Activated CD4-positive, alpha-beta T cell treated with anti-CD3 and anti-CD28 coated beads, Interleukin-2, amount 10 ng/mL, durations not matched to agents 7 days and 5 days (primary cell): ENCODE measurements at places on chromosomes 3 and 15. TPM values are rescaled to one million over a fixed set of nuclear protein-coding genes. Genes with fewer than 3 reads are reported as not detected.
A peak's percentile ranks its signal among the peaks of the same experiment; 100 is the strongest.

- no peak for DNase-seq
Measured at GRCh38 chr15:77430652-77431051, 10.0 kb downstream of the HMG20A start.

DNA sequence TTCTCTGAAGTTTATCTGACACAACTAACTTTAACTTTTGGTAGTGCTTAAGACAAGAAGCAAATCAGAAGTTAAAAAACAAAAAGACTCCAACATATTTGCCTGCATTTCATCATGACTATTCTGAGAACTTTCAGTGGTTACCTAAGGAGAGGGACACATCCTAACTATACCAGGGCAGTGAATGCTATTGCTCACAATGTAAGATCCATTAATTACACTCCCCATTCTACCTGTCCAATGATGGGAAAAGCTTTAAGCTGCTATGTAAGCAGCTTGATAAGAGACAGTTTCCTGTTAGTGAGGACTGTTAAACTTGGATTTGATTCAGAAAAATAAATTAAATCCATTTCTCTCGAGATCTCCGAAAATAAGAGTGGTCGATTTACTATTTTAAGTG is 37.5 kb downstream of the SERPINI1 start:
- no peak for DNase-seq

GRCh38 chr15:101024073-101024695 is 105.0 kb downstream of the LRRK1 start:
- peak; percentile 1 for DNase-seq

GRCh38 chr15:35080226-35080625 is 4.9 kb downstream of the NANOGP8 start:
- DNase-seq: no peak

- no peak for DNase-seq
Measured at GRCh38 chr3:41307065-41307464, 107.8 kb downstream of the CTNNB1 start.

DNA sequence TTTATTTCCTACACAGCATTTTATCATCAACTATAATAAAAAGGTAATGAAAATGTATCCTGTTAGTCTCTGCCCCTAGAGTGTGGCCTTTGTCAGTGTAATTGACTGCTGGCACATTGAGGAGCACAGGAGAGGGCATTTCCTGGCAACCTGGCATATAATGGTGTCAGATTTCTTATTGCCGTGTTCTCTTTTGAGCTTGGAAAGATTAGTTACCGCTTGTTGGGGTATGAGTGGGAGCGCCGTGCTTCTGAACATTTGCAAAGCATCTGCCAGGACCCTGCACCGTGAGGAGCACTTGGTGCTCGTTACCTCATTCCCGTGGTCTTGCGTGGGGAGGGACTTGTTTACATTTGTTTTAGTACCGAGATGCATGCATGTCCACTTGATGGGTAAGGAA is 124.4 kb downstream of the PTPRG start:
- DNase-seq: no peak

GRCh38 chr3:52053307-52054304 is 2.8 kb downstream of the DUSP7 start:
- peak; percentile 49 for DNase-seq

- DNase-seq: no peak
Measured at GRCh38 chr3:176566757-176567156, 630.5 kb downstream of the TBL1XR1 start.

- no peak for DNase-seq
Measured at GRCh38 chr3:60913474-60913873, 337.8 kb downstream of the FHIT start.

GRCh38 chr3:130014526-130014925 is 40.0 kb downstream of the TRH start:
- no peak for DNase-seq

- no peak for DNase-seq
Measured at GRCh38 chr3:119318876-119319275, 24.7 kb downstream of the ARHGAP31 start.

DNA sequence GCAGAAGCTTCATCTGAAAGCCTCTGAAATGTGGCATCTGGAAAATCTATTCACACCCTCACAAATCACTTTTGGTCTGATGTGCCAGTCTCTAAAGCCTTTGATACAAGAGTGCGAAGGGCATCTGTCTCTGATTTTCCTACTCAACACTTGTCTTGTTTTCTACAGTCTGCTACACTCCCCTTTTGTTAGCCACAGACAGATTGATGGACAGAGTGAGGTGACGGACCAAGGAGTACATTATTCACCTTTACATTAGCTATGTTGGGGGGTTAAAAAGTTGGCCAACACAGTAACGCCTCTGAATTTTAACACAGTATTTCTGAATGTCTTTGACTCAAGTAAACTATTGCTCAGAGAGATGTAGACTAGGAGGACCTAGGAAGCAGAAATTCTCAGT is 63.1 kb downstream of the TNIK start:
- no peak for DNase-seq

Gene MYO9A
- 24.1 TPM for total RNA-seq

Gene MEGF11
- total RNA-seq: not detected

Gene CA12
- not detected for total RNA-seq

Gene TMOD2
- total RNA-seq: 10.9 TPM

Gene KCNMB2
- total RNA-seq: not detected

Gene SCN11A
- 0.05 TPM for total RNA-seq

Gene MAGEL2
- not detected for total RNA-seq
